ENCODE measurements at places on chromosomes 13 and 19. TPM values are rescaled to one million over a fixed set of nuclear protein-coding genes. Genes with fewer than 3 reads are reported as not detected.

NCLN gene
- total RNA-seq: 69.2 TPM

- DNase-seq: no peak
Observed at GRCh38 chr13:72820156-72820897, 38.4 kb downstream of the PIBF1 start.

GRCh38 chr19:11247391-11247790, 8.0 kb downstream of the ANGPTL8 start:
- DNase-seq: no peak

LRP3 gene
- 15.0 TPM for total RNA-seq

DNA sequence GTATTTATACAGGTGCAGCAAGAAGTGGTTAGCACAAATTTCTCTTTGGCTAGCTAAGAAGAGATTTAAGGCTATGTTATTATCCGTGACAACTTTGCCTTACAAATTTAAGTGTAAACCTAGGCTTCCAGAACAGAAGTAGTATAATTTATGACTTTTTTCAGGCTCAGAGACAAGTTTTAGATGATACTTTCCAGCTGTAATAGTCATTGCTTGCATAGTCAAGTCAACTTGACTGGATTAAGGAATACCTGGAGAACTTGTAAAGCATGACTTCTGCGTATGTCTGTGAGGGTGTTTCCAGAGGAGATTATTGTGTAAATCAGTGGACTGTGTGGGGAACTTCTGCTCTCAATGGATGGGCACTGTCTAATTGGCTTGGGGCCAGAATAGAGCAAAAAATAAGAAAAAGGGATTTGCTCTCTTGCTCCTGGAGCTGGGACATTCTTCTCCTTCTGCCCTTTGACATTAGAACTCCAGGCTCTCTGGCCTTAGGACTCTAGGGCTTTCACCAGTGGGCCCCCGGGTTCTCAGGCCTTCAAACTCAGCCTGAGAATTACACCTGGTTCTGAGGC, 33.0 kb downstream of the CYSLTR2 start:
- no peak for DNase-seq

GRCh38 chr19:3387645-3388589, 21.5 kb downstream of the NFIC start:
- DNase-seq: peak; percentile 88

GRCh38 chr13:56563663-56564062, 577.1 kb upstream of the PRR20A start:
- no peak for DNase-seq

GRCh38 chr19:5297272-5297669, 43.3 kb downstream of the PTPRS start:
- no peak for DNase-seq

GRCh38 chr19:39996218-39996810, 546 bp upstream of the ZNF546 start:
- no peak for DNase-seq

GRCh38 chr19:2221918-2222317, 14.2 kb downstream of the PLEKHJ1 start:
- no peak for DNase-seq

DNA sequence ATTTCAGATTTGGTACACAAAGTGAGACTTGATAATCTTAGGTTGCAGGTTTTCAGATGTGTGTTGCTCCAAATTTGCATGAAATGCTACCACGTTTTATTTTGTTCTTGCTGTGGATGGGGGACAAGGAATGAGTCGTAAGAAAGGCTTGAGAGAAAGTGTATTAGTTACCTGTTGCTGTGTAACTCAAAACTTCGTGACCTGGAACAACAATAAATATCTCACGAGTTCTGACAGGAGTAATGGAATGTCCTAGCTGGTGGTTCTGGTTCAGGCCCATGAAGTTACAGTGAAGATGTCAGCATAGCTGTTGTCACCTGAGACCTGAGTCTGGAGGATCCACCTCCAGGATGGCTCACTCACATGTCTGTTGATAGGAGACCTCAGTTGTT, 1.2 kb downstream of the ZNF8 start:
- no peak for DNase-seq

- DNase-seq: no peak
Observed at GRCh38 chr13:66137384-66137783, 1092.8 kb downstream of the PCDH9 start.
